Pulmonary artery endothelial cell (primary cell): ENCODE measurements at places on chromosomes 7 and 10.

- no peak for DNase-seq
These were observed 39.9 kb upstream of the SORCS3 start for GRCh38 chr10:104601166-104601565.

DNA sequence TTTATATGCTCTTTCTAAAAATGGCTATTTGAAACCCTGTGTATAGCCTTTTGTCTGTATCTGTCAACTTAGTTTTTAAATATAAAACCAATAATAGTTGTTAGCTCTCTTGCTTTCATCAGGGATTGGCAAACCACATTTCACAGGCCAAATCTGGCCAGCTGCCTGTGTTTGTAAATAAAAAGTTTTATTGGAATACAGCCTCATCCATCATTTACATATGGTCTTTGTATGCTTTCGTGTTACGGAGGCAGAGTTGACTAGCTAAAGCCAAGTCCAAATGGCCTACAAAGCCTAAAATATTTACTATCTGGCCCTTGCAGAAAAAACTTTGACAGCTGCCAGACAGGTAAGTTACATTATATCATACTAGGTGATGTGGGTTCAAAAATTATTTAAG lies 235.0 kb downstream of the BICC1 start:
- no peak for DNase-seq

DNA sequence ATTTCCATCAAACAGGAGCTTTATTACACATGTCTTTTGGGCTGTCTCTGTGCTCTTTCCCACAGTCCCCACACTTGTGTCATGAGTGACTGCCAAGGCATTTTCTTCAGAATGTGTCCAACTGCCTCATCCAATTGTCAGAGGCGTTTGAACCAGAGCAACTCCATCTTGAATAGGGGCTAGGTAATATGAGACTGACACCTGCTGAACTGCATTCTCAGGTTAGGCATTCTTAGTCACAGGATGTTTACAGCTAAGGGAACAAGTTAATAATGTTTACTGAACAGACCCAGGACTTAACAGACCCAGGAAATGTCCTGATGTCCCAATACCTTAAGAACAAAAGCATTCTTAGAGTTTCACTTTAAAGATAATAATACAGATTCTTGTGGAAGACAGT lies 595.5 kb downstream of the REEP3 start:
- DNase-seq, result no peak

- DNase-seq, result no peak
These were observed 31.9 kb downstream of the FAM107B start for GRCh38 chr10:14742815-14743214.
